ENCODE measurements at places on chromosomes 1 and 21.

DNA sequence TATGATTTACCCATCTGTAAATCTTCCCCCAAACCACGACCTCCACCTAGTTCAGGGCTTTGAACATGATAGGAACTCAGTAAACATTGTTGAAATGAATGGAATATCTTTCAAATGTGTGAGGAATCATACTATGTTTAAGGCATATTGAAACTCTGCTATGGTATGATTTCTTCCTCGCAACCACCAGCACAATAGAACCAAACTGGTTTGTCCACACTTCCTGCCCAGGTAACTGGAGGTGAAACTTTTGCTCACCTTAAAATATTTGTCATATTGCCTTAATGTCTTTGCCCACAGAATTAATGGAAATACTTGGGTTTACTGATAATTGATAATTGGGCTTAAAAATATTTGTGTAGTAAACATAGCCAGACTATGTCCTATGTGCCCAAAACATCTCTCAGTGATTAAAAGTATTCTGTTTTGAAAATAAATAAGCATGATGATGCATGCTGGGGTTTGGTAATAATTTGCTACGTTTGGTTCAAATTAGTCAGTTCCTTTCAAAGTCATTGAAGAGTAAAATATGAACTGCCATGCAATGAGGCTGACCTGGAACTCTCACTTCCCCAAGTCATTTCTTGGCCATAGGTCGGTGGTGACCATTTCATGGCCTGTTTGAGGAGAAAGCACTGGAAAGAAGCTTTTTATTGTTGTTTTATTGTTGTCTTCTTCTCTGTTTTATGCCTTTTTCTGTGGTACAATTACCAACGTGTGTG is 73.3 kb downstream of the TNFSF18 start:
- peak; percentile 32 for DNase-seq

DNA sequence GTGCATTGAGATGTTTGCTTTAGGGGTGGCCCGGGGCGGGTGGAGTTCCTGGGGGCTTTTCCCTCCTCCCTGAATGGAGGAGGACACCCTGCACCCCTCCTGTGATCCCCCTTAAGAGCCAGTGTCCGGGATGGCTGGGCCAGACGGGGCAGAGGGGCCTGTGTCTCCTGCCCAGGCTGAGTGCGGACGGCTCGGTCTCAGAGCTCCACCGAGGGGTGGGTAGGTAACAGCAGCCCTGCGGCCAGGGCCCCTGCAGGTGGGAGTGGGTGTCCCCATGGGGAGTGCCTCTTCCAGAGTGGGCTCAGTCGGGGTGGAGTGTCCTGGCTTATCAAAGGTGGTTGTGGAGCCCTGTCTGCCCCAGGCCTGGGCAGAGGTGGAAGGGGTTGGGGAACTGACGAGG is 23.1 kb downstream of the TP73 start:
- DNase-seq = no peak

DNA sequence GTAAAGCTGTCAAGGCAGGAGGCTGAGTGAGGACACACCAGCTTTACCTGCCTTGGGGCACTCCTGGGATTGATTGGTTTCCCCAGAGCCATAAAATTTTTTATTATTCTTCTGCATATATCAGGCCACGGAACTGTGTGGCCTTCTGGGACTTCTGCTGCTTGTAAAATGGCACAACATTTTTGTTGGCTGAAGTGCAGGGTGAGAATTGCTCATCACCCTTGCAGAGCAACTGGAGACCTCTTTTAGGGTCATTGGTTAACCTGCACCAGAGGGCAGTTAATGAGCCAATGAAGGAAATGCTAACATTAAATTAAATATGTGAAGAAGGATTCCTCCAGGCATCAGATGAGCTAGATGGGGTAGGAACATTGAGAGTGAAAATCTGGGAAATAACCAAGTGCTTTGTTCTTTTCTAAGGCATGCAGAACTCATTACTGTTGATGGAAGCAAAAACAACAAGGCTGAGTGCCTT is 87.7 kb downstream of the LTN1 start:
- no peak for DNase-seq

- no peak for DNase-seq
Measured at GRCh38 chr1:220700556-220701179, 10.5 kb downstream of the C1orf115 start.

DNA sequence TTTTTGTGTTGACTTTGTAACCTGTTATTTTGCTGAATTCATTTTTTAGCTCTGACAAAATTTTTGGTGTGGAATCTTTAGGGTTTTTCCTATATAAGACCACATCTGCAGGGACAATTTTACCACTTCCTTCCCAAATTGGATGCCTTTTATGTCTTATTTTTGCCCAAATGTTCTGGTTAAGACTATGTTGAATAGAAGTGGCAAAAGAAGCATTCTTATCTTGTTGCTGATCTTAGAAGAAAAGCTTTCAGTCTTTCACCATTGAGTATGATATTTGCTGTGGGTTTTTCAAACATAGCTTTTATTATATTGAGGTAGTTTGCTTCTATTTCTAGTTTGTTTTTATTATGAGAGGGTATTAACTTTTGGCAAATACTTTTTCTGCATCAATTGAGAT is 3.7 kb downstream of the CHIA start:
- DNase-seq = no peak

GRCh38 chr21:42850866-42851391 is 28.4 kb downstream of the WDR4 start:
- peak; percentile 15 for DNase-seq

DNA sequence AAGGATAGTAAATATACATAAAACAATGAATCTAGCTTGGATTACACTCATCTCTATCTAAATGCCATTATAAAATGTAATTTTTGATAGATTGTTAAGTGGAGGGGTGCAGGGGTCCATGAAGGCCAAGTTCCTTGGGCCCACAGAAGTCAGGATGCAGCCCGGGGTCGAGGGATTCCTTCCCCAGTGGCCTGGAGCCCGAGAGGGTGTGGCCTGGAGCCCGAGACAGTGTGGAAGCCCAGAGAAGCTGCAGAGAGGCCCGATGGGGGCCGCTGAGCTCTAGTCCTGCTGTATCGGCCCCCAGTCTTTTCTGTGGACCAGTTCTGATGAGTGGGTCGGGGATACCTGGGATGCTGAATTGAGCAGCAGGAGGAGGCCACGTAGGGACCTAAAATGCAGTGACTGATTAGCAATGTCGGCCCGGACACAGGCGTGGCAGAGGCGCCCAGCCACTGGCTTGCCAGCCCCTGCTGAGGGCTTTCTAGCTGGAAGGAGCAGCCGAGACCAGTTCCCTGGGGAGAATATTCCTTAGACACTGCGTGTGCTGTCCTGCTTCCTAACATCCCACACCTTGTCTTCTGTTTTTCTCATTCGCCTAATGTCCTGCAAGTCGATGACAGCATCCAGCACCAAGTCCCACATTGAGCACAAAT is 38.9 kb downstream of the UMODL1 start:
- no peak for DNase-seq

- DNase-seq = peak; percentile 97
Measured at GRCh38 chr1:167803358-167804207, 81.8 kb downstream of the MPZL1 start.

All from ELR (cell line).